RPMI7951 (cell line): ENCODE measurements at places on chromosomes 6 and 20. TPM values are rescaled to one million over a fixed set of nuclear protein-coding genes. Genes with fewer than 3 reads are reported as not detected.

- no peak for DNase-seq
Measured at GRCh38 chr6:154925130-154925529, 70.0 kb upstream of the TIAM2 start.

GRCh38 chr20:50891138-50891537 lies 40.1 kb downstream of the ADNP start:
- no peak for DNase-seq

- DNase-seq: no peak
Measured at GRCh38 chr6:170545405-170545804, 7.7 kb downstream of the PSMB1 start.

DNA sequence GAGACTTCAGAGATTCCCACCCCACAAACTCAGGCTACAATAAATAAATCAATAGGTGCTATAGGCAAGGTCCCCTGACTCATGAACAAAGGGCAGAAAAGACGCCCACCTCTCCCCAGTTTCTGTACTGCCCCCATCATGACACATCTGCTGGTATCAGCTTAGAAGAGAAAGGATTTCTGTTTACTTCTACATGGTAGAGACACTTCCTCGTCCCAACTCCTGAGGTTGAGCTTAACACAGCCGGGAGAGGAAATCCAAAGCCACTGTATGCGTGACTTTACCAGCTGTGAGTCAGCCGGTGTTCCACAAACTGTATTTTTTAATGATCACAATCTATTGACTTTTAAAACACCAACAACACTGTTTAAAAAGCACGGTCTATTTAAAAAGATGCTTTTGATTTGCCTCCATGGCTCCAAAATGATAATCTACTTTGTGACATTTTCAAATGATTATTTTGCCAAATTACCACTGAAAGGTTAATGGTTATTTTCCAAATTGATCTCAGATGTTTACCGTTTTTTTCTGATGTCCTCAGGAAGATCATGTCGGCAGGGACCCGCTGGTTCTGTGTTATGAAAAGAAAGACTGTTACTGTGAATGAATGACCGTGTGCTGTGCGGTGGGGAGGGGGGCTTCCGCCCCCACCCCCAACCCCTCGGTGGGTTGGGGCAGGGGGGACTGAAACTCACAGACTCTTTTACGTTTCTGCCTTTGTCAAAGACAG lies 72.5 kb downstream of the ATP9A start:
- DNase-seq: peak; percentile 96

The RAMACL gene
- total RNA-seq: 0.24 and 0.29 TPM in 2 replicates

The PPIL6 gene
- total RNA-seq: 1.1 and 1.7 TPM in 2 replicates

The TFAP2C gene
- 104 and 106 TPM in 2 replicates for total RNA-seq
